ENCODE measurements at places on chromosomes 3 and 15. TPM values are rescaled to one million over a fixed set of nuclear protein-coding genes. Genes with fewer than 3 reads are reported as not detected.

CFAP100 gene
- not detected for total RNA-seq

NEK10 gene
- total RNA-seq = 0.29 TPM

MUC20 gene
- total RNA-seq = 0.65 TPM

GRAMD1C gene
- total RNA-seq = 0.29 TPM

ANKRD63 gene
- not detected for total RNA-seq

EXD1 gene
- total RNA-seq = not detected

GABRB3 gene
- total RNA-seq = not detected

DNA sequence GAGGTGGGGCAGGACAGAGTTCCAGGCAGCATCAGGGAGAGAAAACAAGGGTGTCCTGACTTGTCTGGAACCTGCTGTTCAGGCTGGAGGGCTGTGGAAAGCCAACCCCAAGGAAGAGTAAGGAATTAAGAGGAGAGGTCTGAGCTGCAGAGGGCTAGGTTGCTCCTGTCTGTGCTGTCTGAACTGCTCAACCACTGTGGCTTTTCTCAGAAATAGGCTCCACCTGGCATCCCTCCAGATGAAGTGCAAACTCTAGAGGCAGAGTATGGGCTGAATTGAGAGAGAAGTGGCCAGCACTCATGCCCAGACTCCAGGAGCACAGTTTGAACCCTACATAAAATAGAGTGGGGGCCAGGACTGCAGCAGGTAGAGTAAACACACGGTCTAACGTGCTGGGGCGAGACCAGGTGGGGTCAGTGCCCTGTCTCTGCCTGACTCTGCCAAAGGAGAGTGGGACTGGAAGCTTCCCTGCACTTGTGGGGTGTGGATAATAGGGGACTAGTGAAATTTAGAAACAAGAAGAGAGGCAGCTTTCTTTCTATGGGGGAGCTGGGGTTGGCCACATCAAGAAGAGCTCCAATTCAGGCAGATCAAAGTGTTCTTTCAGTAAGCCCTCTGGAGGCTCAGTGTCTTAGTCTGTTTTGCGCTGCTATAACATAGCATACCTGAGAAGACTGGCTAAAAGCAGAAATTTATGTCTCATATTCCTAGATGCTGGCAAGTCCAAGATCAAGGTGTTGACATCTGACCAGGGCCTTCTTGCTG, 28.0 kb upstream of the MNS1 start:
- no peaks in the 10 kb centered on the region for H3K36me3 ChIP-seq
- no peak overlapping the region for H3K27ac ChIP-seq
- H3K4me1 ChIP-seq = peaks cover 2% of the 10 kb centered on the region
- peak; percentile 12 for DNase-seq

GRCh38 chr3:66938338-66938963, 59.7 kb upstream of the KBTBD8 start:
- no peak overlapping the region for H3K4me3 ChIP-seq
- no peaks in the 10 kb centered on the region for H3K36me3 ChIP-seq
- H3K4me1 ChIP-seq = no peaks in the 10 kb centered on the region
- peak; percentile 33 for DNase-seq
- no peak overlapping the region for H3K27ac ChIP-seq

- H3K4me1 ChIP-seq = peaks cover under 1% of the 10 kb centered on the region
- no peak overlapping the region for H3K4me3 ChIP-seq
- no peaks in the 10 kb centered on the region for H3K27me3 ChIP-seq
Measured at GRCh38 chr3:195302431-195302830, 31.5 kb upstream of the XXYLT1 start.

DNA sequence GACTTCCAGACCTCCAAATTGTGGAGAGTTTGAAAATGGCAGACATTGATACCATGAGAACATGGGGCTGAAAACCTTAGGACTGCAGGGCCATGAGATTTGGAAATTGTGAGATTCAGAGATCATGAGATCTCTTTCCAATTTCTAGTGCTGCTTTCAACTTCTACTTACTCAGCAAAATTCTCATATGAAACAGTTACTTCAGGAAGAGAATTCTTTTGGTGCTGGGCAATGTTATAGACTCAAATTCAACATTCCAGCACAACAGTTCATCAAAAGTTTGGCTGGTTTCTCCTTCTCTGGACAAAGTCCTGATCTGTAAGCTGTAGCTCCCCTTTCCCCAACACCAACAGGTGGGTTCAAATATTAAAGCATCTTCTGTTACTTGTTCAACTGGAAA, 506.9 kb upstream of the NECTIN3 start:
- peaks cover 7% of the 10 kb centered on the region for H3K27me3 ChIP-seq
- no peaks in the 10 kb centered on the region for H3K36me3 ChIP-seq
- H3K27ac ChIP-seq = no peak overlapping the region
- no peaks in the 10 kb centered on the region for H3K4me1 ChIP-seq

DNA sequence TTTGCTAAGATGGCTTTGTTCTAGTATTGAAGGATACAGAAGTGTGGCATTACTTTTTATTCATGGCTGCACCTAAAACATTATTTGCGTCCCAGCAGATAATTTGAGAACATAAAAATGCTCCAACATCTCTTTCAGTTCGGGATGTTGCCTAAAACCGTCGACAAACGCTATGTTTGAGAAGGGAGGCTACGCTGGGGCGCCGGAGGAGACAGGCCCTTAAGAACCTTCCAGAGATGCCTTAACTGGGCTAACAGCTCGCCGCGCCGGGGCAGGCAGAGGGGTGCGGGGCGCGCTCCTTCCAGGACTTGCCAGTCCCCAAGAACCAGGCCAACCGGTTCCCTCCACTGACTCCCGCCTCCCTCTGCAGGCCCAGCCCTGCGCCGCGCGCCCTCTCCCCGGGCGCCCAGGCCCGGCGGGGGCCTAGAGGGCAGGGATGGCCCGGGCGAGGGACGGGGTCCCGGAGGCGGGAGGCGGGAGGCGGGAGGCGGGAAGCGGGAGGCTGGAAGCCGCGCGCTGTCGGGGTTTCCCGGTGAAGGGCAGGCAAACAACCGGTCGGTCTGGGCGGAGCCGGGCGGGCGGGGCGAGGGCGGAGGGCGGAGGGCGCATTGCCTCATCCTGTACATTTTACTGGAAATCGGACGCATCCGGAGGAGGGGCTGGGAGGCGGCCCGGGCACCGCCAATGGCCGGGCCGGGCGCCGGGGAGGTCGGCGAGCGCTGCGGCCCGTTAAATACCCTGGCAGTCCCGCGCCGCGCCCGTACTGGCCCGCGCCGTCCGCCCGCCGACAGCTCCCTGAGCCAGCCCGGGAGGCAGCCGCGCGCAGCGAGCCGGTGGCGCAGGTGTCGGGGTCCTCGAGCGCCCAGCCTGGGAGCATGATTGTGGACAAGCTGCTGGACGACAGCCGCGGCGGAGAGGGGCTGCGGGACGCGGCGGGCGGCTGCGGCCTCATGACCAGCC, at the start of gene NFKBIZ:
NFKBIZ (plus strand) TSS at position 761 of the 960 bp plus-strand sequence; CDS start at position 876, 115 bp downstream.
- H3K27ac ChIP-seq = peak within 1 kb of the TSS; percentile 96
- H3K4me3 ChIP-seq = peak within 1 kb of the TSS; percentile 87
- H3K36me3 ChIP-seq = peaks cover 41% of the 10 kb centered on the region
- peaks cover 43% of the 10 kb centered on the region for H3K4me1 ChIP-seq

DNA sequence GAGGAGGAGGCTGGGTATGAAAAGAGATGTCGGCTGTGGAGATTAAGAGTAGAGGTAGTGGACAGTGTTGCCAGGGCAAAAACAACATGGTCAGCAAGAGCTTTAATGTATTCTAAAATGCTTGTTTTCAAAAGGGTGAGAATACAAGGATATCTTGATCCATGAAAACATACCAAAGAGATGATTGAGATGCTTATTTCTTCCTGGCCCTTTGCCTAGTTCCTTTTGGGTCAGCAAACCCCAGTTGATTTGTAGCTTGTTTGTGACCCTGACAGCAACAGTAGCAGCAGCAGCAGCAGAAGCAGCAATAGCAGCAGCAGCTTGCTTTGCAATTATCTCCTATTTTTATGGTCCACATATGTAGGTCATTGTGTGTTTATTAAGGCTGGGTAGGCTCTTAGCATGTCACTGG, 337.3 kb downstream of the LPP start:
- H3K4me1 ChIP-seq = peaks cover 7% of the 10 kb centered on the region
- peaks cover 11% of the 10 kb centered on the region for H3K36me3 ChIP-seq
- H3K4me3 ChIP-seq = no peak overlapping the region
- no peak for DNase-seq
- no peak overlapping the region for H3K27ac ChIP-seq

- no peak for DNase-seq
- H3K4me1 ChIP-seq = no peaks in the 10 kb centered on the region
- no peak overlapping the region for H3K27ac ChIP-seq
- H3K27me3 ChIP-seq = peaks cover 29% of the 10 kb centered on the region
- no peaks in the 10 kb centered on the region for H3K36me3 ChIP-seq
Measured at GRCh38 chr15:62931650-62932049, 110.9 kb upstream of the TPM1 start.

GRCh38 chr3:54421943-54422342, 299.6 kb downstream of the CACNA2D3 start:
- no peaks in the 10 kb centered on the region for H3K36me3 ChIP-seq
- no peak for DNase-seq
- peaks cover 3% of the 10 kb centered on the region for H3K27me3 ChIP-seq
- no peaks in the 10 kb centered on the region for H3K4me1 ChIP-seq
- H3K4me3 ChIP-seq = no peak overlapping the region

- H3K4me1 ChIP-seq = peaks cover 57% of the 10 kb centered on the region
- peaks cover 22% of the 10 kb centered on the region for H3K36me3 ChIP-seq
- no peak overlapping the region for H3K4me3 ChIP-seq
- H3K27me3 ChIP-seq = no peaks in the 10 kb centered on the region
- no peak for DNase-seq
Measured at GRCh38 chr3:140950144-140950543, 8.5 kb downstream of the SLC25A36 start.

- DNase-seq = no peak
- H3K4me3 ChIP-seq = peak overlapping the region; percentile 80
- no peaks in the 10 kb centered on the region for H3K27me3 ChIP-seq
- H3K4me1 ChIP-seq = peaks cover 50% of the 10 kb centered on the region
- peak overlapping the region; percentile 96 for H3K27ac ChIP-seq
Measured at GRCh38 chr3:48472673-48472922, 26.1 kb downstream of the ATRIP start.

DNA sequence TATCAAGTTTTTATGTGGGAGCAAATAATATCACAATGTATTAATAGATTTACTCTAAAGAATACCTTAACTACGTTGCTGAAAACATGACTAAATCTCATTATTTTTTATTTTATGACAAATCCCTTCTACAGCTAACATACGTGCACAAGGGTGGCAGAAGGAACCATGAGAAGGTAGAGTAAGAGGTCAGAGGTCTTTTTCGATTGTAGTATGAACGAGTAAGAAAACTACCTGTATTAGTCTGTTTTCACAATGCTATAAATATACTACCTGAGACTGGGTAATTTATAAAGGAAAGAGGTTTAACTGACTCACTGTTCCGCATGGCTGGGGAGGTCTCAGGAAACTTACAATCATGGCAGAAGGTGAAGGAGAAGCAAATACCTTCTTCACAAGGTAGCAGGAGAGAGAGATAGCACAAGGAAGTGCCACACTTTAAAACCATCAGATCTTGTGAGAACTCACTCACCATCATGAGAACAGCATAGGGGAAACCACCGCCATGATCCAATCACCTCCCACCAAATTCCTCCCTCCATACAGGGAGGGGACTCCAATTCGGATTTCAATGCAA, 95.3 kb downstream of the SUCLG2 start:
- peaks cover 10% of the 10 kb centered on the region for H3K4me1 ChIP-seq
- H3K27me3 ChIP-seq = no peaks in the 10 kb centered on the region
- no peak overlapping the region for H3K4me3 ChIP-seq
- no peak overlapping the region for H3K27ac ChIP-seq
- peaks cover 46% of the 10 kb centered on the region for H3K36me3 ChIP-seq

DNA sequence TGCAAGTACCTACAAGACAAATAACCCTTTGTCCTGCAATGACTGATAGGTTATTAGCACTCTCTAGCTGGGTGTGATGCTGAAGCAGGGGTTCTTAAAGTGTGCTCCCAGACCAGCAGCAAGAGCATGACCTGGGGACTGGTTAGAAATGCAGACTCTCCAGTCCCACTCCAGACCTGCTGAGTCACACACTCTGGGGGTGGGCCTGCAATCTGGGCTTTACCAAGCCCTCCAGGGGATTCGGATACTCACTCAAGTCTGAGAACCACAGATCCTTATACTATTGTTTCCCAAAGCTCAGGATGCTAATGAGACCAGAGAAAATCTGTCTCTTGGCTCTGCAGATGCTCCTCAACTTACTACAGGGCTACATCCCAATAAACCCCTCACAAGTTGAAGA, 142.1 kb upstream of the RAD18 start:
- H3K27me3 ChIP-seq = no peaks in the 10 kb centered on the region
- no peaks in the 10 kb centered on the region for H3K4me1 ChIP-seq
- DNase-seq = no peak
- no peak overlapping the region for H3K4me3 ChIP-seq
- no peak overlapping the region for H3K27ac ChIP-seq

DNA sequence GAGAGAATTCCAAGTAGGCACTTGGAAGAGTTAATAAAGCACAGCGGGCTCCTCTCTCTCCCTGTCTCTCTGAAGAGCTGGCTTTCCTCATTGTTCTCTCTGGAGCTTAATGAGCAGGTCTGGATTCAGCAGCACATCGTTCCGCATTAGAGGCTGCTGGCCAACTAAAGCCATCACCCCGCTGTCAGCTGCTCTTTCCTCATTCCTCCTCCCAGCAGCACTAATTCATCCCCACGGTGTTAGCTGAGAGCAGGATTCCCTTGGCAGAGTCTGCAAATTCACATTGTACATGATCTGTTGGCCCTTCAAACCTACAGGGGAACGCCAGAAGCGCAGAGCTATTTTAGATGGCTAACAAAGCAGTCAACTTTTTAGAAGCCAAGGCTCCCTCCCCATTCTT, 44.2 kb downstream of the SGO1 start:
- no peak overlapping the region for H3K27ac ChIP-seq
- no peak for DNase-seq
- H3K36me3 ChIP-seq = peaks cover 30% of the 10 kb centered on the region
- no peaks in the 10 kb centered on the region for H3K4me1 ChIP-seq
- no peaks in the 10 kb centered on the region for H3K27me3 ChIP-seq

DNA sequence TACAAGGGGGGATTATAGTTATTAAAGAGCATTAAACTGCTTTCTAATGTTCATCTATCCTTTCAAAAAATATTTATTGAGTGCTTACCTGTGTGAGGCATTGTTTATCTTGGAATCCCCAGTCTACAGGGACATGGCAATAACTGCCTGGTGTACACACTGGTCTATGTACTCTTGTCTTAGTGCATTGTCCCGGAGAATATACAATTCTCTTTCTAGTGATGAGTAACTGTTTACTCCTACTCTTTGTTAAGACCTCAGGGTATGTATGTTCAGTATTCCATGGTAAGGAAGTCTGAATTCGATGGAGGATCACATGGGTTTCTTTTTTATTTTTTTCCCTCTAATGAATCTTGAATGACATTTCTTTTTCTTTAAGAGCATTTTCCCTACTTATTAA, 772.4 kb upstream of the NR2F2 start:
- no peak overlapping the region for H3K27ac ChIP-seq
- peaks cover 3% of the 10 kb centered on the region for H3K4me1 ChIP-seq
- peaks cover 20% of the 10 kb centered on the region for H3K27me3 ChIP-seq
- no peaks in the 10 kb centered on the region for H3K36me3 ChIP-seq

DNA sequence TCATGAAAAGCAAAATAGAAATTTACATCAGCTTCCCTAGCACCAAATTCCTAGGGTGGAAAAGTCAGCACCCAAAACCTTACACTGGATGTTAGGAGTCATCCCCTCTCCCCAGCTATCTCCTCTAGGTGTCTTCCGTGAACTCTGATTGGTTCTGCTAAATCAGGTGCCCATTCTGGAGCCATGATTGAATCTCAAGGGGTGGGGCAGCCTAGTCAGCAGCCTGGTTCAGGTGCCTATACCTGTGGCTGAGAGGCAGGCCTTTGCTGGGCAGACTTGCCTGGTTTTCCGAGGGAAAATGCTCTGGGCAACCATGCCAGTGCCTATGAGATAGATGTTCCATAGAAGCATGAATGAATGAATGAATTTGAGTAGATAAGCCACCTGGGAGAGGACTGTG, 336.7 kb downstream of the LRTM1 start:
- no peak for DNase-seq
- no peak overlapping the region for H3K27ac ChIP-seq
- H3K36me3 ChIP-seq = no peaks in the 10 kb centered on the region
- H3K4me1 ChIP-seq = no peaks in the 10 kb centered on the region

All from activated CD8-positive, alpha-beta T cell treated with anti-CD3 and anti-CD28 coated beads for 36 hours (primary cell).